AG04449 (cell line): ENCODE measurements at places on chromosomes 4 and X.
A peak's percentile ranks its signal among the peaks of the same experiment; 100 is the strongest.

- DNase-seq = no peak
These were observed 52.9 kb downstream of the EPHA5 start for GRCh38 chr4:65617416-65617815.

GRCh38 chrX:135489542-135489941, 30.9 kb upstream of the INTS6L start:
- no peak for DNase-seq

DNA sequence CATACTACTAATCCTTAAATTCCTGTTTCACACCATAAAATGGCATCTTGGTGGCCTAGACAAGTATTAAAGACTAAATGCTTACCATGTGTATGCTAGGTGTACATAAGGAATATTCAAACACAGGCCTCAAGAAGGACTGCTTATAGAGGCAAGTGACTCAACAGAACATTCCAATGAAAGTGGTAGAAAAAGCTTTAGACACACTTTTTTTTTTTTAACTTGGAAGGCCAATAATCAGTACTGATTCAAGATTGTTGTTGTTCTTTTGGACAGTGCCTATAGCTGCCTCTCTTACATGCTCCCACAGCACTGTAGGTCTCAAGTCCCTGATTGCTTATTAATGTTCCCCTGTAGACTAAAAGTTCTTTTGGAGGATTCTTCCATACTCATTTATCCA, 77.6 kb downstream of the FBXL5 start:
- DNase-seq = peak; percentile 49

DNA sequence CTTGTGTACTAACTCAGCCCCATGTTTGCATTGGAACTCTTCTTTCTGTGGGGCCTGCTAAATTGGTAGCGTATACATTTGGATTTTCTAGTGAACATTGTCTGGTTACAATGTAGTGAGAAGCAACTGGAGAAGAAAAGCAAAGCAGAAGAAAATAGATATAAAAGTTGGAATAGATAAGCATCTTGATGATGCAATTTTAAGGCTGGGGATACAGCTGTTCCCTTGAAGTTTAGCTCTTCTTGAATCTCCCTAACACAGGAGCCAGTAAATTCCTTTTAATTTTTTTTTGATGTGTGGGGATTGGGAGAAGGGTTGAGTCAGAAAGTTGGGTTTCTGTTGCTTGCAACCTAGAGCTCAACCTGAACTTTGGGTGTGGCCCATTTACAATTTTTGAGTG, 308.1 kb downstream of the STIM2 start:
- DNase-seq = no peak

GRCh38 chr4:93897559-93897958, 69.0 kb downstream of the ATOH1 start:
- no peak for DNase-seq

DNA sequence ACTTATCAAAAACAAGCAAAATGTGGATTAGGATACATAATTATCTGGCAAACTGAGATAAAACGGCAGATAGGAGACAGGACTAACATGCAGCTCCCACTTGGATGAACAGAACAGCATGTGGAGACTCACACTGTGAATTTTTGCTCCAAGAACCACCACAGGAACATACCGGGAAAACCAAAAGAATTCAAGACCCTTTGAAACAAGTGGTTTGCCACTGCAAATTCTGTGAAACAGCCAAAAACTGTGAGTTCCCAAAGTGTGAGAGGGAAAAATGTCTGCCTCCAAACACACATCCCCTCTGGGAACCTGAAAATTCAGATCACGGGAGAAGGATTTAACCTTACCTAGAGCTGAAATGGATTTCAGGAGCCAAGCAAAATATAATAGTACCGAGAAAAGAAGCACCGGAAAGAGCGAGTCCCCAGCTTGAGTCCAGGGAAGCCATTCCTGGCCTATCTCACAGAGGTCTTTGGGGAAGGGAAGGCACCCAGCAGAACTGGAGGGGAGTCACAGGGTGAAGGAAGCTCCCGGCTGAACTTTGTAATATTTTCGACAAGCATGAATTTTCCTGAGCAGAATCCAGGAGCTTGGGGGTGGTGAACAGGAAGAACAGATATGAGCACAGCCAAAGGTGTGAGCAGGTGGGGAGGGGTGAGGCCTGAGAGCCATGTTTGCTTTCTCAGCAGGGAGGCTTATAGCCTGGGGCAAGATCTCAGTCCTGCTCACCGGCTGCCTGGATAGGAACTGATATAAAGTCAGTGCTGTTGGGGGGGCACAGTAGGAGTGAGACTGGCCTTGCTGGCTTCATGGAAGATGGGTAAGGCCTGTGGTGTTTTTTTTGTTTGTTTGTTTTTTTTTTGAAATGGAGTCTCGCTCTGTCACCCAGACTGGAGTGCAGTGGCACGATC, 23.9 kb downstream of the MANBA start:
- DNase-seq = no peak

DNA sequence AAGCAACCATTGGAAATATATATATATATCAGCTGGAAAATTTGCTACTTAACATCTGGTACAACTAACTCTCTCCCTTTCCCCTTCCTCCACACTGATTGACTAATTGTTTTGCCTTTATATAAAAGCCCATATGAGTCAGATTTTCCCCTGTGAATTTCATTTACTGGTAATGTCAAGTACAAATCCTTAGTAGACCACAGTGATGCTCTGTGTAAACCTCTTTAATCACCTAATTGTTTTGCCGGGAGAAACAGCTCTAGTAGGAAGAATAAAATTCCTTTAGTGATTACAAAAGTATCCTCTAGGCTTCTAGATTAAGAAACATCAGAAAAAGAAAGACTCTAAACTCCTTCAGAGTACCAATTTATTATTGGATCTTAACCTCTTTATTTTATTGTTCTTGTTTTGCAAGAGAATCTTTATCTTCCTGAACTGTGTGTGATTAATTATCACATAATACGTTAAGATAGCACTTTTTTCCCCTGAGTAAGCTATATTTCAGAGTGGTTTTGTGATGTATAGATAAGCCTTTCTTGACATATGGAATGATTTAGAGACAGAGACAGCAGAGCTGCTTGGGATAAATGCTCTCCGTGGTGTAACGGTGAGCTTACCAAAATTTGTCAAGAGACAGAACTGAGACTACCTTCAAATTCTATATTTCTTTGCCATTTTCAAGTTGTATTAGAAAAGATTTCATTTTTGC, 1606.4 kb upstream of the TENM3 start:
- DNase-seq = no peak

- DNase-seq = no peak
These were observed 42.8 kb upstream of the TRIM2 start for GRCh38 chr4:153161226-153161963.

GRCh38 chrX:130212371-130212770, 40.6 kb downstream of the RAB33A start:
- DNase-seq = no peak

- DNase-seq = no peak
These were observed 63.8 kb downstream of the SEPSECS start for GRCh38 chr4:25096251-25096980.

- no peak for DNase-seq
These were observed 143.9 kb downstream of the BCOR start for GRCh38 chrX:39953879-39954278.
